ENCODE measurements at places on chromosomes 5 and 9. TPM values are rescaled to one million over a fixed set of nuclear protein-coding genes. Genes with fewer than 3 reads are reported as not detected.

SLC23A1 gene
- 0.75 TPM for total RNA-seq

CMYA5 gene
- total RNA-seq = 0.20 TPM

CDH6 gene
- not detected for total RNA-seq

PCDHA2 gene
- total RNA-seq = not detected

BARHL1 gene
- not detected for total RNA-seq

PCSK5 gene
- total RNA-seq = 3.9 TPM

ZNF169 gene
- 10.2 TPM for total RNA-seq

PCDHA9 gene
- not detected for total RNA-seq

CXCL14 gene
- total RNA-seq = not detected

ADAMTS2 gene
- not detected for total RNA-seq

GHR gene
- total RNA-seq = not detected

GARIN3 gene
- total RNA-seq = not detected

TAF11L10 gene
- total RNA-seq = not detected

ROR2 gene
- total RNA-seq = 0.48 TPM

NR6A1 gene
- 0.10 TPM for total RNA-seq
